NCI-H526 (cell line): ENCODE measurements at places on chromosomes 3 and 15.

- no peak for DNase-seq
These were observed 65.9 kb downstream of the BTD start for GRCh38 chr3:15667484-15667883.

DNA sequence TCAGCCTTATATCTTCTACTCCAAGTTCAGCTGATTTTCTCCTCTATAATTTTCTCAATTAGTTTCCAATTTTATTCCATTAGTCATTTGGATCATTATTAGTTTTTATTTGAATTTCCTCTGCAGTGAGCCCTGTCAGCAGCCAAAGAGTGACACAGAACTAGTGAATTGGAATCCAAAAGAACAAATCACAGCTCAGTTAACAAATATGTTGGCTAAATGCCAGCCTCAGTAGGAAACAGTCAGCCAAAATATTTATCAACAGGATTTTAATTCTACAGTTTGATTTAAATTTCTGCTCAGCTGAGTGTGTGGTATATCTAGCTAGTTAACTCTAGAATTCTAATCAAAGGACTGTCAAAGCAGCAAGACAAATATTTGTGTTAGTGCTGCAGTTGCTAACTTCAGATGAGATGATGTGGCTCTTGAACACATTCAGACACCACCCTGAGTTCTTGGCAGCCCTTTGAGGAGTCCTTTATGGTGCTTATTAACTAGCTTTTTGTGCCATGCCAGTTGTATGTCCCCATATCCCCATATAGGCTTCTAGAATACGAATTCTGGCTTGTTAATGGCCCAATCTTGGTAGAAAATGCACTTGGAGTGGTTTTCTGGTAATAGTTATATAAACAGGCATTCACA is 194.5 kb downstream of the CPNE4 start:
- DNase-seq: no peak

- no peak for DNase-seq
These were observed 32.2 kb upstream of the BCL6 start for GRCh38 chr3:187777331-187777941.

GRCh38 chr3:110811050-110811449 is 260.6 kb upstream of the NECTIN3 start:
- no peak for DNase-seq

DNA sequence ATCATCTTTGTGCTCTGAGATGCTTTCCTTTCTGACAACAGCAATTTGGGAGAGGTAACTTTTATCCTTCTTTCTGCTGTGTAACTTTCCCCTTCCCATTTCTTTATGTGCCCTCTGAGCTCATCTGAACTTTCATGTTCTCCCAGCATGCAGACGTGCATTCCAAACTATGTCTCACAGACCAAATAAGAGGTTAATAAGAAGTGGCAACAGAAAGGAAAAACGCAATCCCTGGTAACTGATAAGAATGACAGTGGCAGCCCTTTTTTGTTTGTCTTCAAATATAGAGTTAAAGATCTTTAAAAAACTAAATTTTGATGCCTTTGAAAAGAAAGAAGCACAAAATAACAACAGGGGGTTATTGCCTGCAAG is 533.4 kb downstream of the FOXP1 start:
- DNase-seq: no peak

- no peak for DNase-seq
These were observed 1010.1 kb downstream of the ROBO1 start for GRCh38 chr3:78757731-78758130.

GRCh38 chr3:8491271-8492144 is 10.1 kb upstream of the LMCD1 start:
- no peak for DNase-seq

DNA sequence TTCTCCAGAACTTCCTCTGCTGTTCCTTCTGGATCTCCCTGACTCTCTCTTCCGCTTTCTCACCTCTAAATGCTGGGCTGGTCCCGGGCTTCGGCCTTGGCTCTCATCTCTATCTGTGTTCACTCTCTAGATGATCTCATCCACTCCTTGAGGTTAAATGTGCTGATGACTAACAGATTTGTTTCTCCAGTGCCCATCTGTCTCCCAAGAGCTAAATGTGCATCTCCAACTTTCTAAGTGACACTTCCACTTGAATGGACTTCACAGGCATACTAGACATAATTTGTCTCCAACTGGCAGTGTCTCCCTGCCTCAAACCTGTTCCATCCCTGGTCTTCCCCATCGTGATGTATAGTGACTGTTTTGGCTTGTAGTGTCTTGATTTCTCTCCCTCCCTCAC is 95.3 kb downstream of the ITPR1 start:
- DNase-seq: no peak

DNA sequence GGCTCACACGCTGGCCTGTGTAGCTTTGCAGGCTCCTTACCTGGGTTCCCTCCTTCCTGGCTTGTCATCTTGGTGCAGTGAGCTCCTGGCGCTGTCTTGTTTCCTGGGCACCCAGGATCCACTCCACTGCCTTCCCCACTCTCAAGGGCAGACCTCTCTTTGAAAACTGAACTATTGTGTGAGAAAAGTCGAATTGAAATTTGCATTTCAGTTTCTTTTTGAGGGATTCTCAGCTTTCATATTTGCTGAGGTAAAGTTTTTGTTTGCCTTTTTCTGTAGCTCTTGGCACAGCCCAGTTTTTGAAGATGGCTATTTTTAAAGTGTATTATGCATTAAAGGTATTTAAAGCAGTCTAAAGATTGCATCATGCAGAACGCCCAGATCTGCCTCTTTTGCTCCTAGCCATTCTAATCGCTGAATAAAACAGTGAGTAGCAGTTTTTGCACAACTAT is 70.1 kb downstream of the CCK start:
- DNase-seq: peak; percentile 38

GRCh38 chr3:97278506-97278905 is 464.1 kb downstream of the EPHA6 start:
- peak; percentile 35 for DNase-seq

DNA sequence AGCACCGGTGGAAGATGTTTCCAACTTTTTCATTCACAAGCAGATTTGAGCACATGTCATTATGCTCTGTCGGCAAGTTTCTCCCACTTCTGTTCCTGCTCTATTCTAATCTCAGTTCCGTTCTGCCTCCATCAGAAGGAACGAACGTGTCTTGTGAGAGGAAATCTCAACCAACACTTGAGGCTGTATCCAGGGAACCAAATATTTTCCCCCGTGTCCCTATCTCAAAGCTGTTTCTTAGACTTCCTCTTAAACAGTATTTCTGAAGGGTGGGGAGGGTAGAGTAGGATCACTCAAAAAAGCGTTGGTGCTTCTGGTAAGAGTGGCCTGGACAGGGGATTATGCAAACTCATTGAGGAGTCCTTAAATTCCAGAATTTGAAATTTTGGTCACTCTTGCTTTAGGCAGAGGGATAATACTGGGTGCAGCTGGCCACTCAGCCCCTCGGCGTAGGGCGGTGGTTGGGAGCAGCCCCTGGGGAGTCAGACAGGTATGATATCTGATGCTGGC is 54.9 kb downstream of the FRMD4B start:
- DNase-seq: no peak

DNA sequence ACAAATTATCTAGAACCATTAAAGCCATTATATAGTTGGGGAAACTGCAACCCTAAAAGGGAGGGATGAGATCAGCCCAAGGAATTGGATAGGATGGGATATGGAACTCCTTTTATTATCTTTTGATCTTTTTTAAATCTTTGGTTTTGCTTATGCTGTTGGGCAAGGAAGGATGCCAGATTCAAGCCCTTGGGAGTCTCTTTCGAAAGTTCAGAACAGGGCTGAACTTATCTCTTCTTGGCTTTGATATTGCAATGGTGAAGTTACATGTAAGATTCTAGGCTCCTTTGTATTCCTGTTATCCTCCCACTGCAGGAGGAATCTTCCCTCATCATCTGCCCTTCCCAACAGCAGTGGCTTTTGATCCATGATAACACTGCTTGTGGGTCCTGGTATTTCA is 10.0 kb upstream of the SLC22A13 start:
- no peak for DNase-seq

GRCh38 chr15:82040390-82040789 is 5.4 kb downstream of the MEX3B start:
- DNase-seq: no peak

DNA sequence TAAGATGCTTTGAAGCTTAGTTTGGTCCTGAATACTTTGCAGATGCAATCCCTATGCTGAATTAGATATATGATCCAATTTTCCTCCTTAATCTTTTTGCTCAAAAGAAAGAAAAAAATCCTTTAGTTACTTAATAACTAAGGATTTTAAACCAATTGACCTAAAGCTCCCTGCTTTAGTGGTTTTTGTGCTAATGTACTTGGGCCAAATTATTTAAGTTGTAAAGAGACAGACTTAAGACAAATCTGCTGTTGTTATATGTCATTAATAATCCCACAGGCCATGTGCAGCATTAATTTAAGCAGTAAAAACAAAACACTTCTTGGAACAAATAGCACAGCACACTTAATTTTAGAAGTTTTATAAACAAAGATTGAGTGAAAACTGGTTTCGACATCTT is 776.1 kb upstream of the SEMA6D start:
- DNase-seq: no peak

DNA sequence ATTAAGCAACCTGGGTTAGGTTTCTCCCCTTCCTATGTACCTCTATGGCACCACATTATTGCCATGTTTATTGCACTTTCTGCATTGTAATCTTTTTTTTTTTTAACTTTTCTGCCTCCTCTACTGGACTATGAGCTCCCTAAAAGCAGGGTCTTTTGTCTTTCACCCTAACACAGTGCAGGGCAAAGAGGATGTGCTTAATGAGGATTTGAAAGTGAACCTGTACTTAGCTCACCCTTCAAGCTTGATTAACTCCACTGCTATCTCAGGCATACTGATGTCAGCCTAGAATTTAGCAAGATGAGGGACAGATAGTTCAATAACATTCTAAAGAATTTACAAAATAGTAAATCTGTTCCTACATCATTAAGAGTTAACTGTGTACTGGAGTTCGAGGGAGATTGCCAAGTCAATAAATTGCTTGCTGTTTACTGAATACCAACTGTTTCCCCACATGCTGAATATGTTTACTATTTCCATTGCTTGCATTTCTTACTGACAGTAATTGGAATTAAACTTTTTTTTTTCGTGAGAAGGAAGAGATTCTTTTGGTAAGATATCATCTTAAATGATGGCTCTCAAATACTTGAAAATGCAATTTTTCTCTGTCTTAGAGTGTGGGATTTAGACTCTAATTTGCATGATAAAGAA is 15.7 kb upstream of the PPARG start:
- DNase-seq: no peak

DNA sequence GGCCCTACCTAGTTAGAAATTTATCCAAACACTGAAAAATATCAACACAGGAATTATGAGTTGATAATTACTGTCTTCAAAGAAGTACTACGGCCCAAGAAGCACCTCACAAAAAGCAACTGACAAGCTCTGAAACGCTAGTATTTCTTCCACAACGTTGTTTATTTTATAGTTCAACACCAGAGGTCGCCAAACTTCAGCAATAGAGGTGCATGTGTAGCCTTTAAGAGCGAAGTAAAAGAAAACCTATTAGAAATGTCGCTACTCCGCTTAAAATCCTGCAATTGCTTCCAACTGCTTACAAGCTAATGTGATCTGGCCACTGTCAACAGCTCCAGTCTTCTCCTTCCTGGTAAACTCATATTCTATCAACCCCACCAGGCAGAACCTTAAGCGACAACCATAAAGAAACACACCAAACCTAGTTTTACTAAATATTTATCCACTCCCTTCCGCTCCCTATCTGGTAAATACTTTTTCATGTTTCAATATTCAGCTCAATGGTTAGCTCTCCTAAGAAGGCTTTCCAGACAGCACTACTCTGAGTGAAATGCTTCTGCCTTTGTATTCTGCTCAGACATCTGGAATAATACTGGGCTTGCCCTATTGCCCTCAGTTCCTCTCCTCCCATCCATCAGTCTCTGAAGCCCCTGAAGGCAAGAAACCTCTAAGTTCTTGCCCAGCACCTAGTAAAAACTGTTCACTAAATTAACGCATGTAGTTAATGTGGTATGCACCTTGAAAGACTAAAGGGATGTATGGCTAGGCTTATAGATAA is 110.2 kb downstream of the NR1I2 start:
- peak; percentile 77 for DNase-seq

DNA sequence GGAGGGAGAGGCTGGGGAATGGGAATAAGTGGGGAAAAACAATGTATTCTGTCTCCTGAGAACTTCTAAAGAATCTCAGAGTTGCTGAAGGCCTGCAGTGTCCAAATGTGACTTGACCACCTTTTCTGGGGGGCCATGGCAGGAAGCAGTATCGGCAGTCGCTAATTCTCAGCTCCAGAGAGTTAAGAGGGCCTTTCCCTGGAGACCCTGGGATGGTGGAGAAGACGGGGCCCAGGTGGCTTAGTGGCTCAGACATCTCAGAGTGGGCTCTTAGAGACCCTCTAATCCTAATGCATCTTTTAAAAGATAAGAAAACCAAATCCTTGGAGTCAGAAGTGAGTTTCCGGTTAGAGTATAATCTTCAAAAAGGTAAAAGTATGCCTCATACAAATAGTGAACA is 15.1 kb downstream of the RTP4 start:
- DNase-seq: no peak
